ENCODE measurements at places on chromosomes 2 and 18.

- DNase-seq = peak; percentile 28
These were observed 222.7 kb downstream of the PIEZO2 start for GRCh38 chr18:10926621-10927161.

DNA sequence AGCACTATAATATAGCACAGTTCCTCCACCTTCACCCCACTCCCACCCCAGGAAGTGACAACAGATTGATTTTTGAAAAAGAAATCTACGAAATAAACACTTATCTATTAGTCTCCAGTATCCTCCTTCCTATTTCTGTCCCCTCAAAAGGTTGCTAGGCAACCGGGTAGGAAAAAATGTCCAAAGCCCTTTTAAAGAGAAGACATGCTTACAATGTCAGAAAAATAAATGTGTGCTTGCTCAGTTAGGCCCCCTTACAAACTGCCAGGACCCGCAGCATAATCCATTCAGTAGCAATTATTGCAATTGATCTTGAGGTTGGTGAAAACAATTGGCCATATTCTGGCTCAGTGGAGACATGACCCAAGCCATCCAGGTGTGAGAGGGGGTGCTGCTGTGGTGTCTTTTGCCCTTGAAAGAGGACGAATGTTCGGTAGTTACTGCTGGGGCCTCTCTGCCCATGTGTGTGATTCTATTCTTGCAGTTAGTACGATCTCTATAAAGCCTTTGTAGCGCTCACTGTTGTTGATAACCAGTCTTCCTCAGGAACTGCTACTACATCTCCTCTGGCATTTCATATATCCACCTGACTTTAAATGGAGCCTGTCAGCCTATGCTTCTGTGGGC, 144.3 kb downstream of the MYO3B start:
- DNase-seq = no peak

- DNase-seq = no peak
These were observed 4.4 kb upstream of the GPR35 start for GRCh38 chr2:240620859-240621258.

- DNase-seq = peak; percentile 76
These were observed 106.8 kb downstream of the BCL11A start for GRCh38 chr2:60446413-60447267.

GRCh38 chr2:36246320-36246990, 109.1 kb upstream of the CRIM1 start:
- DNase-seq = no peak

DNA sequence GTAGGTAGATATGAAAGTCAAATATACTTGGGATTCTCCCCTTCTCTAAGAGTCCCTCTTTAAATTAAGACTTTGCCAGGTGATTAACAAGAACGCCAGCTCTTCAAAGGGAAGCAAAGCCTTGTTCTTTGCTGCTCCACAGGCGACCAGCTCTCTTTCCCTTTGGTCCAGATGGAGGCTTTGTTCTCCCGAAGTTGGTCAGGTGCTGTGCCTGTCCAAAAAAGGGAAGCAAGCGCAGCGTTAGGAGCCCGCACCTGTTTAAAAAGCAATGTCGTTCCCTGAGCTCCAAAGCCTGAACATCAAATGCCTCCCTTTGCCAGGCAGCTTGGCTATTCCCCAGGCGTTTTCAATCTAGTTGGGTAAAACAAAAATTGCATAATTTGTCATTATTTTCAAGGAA, 1913.1 kb upstream of the PIK3C3 start:
- no peak for DNase-seq

GRCh38 chr2:121006743-121007489, 271.2 kb downstream of the GLI2 start:
- DNase-seq = no peak

DNA sequence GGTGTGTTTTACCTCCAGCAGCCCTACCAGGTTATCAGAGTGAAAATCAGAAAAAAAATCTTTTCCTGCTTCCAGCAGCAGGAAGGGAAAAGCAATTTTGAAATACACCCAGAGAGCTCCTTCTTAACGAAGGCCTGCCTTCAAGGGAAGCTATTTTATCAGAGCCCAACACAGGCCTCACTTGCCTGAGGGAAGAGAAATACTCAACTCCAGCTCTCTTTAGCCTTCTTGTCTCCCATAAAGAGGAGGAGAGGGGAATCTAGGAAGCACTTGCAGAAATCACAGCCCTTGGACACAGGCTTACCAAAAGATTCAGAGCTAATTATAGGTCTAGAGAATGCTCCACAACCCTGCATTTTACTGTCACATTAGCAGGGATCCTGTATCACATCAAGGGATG, 896.1 kb upstream of the CNTNAP5 start:
- no peak for DNase-seq

GRCh38 chr18:24553571-24554285, 93.3 kb downstream of the HRH4 start:
- DNase-seq = no peak

DNA sequence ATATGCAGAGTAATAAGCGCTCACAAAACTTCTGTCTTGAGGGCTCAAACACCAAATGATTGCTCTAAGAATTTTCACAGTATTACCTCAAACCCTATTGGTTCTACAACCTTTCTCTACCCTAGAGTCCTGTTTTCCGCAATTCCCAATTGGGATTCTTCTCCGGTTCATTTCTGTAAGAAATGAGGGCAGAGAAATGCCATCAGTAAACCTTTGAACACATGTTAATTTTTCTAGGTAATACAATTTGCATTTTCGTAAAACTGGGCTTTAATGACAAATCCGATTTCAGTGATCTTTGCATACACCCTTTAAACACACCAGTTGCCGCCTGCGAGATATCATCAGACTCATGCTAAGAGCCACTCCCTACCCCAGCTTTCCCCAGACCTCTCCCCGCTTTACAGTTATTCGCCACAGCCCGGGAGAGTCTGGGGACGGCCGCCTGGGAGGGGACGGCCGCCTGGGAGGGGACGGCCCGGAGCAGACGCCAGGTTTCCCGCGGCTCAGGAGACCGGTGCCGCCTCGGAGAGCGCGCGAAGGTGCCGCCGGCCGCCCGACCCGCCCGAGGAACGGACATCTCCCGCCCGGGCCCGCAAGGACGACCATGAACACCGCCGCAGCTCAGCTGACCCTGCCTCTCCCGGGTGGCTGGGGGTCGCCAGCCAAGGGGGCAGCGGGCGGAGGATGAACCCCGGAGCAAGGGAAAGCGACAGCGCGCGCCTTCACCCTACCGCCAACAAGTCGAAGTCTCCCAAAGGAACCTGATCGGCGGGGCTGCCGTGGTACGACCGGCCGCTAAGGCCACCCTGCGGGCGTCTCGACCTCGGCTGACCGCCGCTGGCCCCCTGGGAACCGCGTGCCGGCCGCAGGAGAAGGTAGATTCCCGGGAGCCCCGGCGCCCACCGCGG, 463 bp downstream of the SMC6 start:
- peak; percentile 81 for DNase-seq

DNA sequence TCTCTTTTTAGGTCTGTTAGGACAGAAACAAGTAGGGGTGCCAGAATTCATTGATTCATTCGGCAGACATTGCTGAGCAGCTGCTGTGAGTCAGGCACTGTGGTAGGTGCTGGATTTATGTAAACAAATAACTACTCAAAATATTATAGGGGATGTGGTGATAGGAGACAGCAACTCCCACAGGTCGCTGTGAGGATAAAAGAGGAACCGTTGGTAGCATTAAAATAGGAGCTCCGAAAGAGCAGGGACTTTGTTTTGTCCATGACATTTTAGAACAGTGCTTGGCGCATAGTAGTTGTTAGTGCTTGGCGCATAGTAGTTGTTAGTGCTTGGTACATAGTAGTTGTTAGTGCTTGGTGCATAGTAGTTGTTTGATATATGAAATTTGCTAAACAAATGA, 29.2 kb downstream of the ATP6V1C2 start:
- no peak for DNase-seq

DNA sequence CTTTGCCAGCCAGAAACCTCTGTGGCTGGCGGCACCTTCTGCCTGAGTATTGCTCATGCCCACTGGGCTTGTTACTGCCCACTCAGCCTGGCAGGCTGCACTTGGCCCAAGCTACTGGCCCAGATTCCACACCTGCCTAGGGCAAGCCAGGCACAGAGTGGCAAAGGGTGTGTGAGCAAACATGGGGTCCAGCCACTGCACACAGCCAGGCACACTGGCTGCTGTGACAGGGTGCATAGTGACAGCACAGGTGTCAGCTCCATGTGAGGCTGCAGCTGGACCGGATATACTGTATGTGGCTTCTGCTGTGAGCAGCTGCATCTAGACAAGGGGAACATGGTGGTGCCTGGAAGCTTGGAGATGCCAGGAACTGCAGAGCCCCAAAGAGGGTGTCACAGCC, 113.9 kb downstream of the COPS8 start:
- no peak for DNase-seq

- DNase-seq = no peak
These were observed 32.6 kb downstream of the ANKMY1 start for GRCh38 chr2:240524963-240525718.

DNA sequence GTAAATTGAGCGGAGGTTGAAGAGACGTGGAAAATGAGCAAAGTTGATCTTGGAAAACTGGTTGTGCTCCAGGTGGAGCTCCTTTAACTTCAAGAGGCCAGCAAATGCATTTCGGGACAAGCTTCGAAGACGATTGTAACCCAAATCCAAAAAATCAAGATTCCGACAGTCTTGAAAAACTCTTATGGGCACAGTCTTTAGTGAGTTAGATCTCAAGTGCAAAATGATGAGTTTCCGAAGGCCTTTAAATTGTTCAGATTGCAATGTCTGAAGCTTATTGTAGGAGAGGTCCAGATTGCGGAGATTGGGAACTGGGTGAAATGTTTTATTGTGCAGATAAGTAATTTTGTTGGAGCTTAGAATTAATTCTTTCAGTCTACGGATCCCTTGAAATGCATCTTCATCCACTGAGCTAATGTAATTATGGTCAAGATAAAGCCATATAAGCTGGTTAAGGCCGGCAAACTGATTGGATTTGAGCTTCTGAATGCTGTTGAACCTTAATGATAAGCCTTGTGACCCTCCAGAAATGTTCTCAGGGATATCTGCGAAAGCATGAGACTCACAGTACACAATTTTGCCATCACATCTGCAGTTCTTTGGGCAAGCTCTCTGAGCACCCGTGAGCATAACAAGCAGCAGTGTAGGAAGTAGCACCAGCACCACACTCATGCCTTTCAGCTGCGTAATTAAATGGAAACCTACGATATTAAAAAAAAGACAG, 2.9 kb downstream of the LRRTM4 start:
- peak; percentile 4 for DNase-seq

DNA sequence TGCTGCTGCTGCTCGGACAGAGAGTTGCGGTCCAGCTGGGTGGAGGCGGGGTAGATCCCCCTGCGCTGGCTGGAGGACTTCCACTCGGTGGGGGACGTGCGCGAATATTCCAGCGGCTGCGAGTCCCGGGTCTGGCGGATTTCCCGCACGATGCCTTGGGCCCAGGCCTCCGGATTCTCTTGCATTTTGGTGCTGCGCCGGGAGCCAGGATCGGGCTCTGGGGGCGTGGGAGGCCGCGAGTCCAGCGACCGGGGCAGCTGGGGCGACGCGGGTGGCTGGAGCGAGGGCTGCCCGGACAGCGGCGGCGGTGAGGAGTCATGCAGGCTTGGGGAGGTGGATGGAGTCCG, 4.8 kb downstream of the NT5C1B start:
- DNase-seq = no peak

GRCh38 chr2:217790681-217791392, 212.0 kb downstream of the TNS1 start:
- no peak for DNase-seq

- DNase-seq = peak; percentile 55
These were observed 81.0 kb downstream of the SP3 start for GRCh38 chr2:173884025-173884802.

DNA sequence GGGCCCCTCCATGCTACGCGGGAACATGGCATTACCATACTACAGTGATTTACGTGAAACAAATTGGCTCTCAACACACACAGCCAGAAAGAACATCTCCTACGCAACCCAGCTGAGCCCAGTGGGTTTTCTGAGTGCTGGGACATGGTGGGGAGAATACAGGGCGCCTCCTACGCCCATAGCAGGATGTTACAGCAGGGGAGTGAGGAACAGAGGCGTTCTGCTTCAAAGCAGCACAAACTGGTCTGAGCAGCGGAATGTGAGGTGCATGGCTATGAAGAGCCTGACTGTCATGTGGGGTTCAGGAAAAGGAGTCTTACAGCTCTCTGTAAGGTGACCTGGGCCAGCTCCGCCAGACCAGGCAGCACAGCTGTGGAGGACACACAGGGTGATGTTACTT, 108.6 kb upstream of the REV1 start:
- DNase-seq = no peak

DNA sequence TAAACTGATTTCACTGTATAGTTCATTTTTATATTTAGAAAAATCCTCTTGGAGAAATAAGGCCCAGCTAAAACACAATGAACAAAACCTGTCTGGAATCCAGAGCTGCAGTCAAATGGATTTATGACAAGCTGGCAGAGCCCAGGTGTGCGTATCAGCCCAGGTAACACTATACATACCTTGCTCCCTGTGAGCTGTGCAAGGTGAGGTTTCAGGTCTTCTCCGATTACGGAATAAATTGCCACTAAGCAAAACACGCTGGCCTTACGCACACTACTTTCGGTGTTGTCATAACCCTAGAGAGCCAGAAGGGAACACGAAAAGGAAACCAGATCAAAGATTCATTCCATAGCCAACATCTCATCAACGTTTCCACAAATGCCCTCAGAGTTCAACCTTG, 61.9 kb upstream of the TFCP2L1 start:
- DNase-seq = no peak

GRCh38 chr2:145841973-145842372, 1322.1 kb upstream of the ZEB2 start:
- no peak for DNase-seq

GRCh38 chr2:10772868-10773215, 39.7 kb downstream of the PDIA6 start:
- DNase-seq = no peak

DNA sequence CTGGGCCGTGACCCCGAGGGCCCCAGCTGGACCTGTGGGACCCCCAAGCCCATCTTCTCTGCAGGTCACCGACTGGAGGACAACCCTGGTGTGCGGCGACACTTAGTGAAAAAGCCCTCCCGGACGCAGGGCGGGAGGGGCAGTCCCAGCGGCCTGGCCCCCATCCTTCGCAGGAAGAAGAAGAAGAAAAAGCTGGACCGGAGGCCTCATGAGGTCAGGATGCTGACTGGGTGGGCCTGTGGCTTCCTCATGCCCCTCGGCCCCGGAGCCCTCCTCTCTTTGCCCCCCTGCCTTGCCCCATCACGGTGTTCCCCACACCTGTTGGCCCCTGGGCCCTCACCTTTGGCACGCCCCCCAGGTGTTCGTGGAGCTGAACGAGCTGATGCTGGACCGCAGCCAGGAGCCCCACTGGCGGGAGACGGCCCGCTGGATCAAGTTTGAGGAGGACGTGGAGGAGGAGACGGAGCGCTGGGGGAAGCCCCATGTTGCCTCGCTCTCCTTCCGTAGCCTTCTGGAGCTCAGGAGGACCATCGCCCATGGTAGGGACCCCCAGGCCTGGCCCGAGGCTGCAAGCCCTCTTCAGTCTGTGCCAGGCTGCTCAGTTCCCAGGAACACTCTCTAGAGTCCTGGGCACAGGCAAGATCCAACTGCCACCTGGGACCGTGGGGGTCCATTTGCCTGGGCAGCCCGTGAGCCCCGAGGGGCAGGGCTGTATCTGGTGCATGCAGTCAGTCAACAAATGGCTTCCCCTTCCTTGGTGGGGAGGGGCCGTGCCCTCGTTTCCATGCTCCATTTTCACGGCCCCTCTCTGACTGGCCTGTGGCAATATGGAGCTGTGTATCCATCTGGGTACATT, 4.7 kb downstream of the SLC4A3 start:
- DNase-seq = no peak

GRCh38 chr2:130764035-130764820, 8.9 kb downstream of the AMER3 start:
- no peak for DNase-seq

- no peak for DNase-seq
These were observed 185.6 kb upstream of the COPS8 start for GRCh38 chr2:236899950-236900640.
